Gastroesophageal sphincter (tissue), 4 donors: ENCODE measurements at places on chromosomes 6 and 20.

DNA sequence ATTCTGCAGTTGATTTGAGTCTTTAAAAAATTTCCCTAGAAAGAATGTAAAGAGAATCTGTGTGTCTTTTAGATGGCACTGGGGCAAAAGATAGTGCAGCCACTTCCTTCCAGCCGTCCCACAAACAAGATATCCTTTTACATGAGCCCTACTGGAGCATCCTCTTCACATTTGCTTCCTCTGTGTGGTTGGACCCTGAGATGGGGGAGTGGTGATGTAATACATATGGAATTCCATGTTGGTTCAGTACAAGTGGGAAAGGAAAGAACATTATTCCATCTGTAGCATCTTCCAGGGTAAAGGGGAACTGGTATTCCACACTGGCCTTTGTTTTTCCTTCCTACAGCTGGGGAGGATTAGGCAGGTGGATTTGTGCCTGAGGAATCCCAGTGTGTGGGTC lies 78.9 kb upstream of the ISM1 start:
- ATAC-seq, result no peak

DNA sequence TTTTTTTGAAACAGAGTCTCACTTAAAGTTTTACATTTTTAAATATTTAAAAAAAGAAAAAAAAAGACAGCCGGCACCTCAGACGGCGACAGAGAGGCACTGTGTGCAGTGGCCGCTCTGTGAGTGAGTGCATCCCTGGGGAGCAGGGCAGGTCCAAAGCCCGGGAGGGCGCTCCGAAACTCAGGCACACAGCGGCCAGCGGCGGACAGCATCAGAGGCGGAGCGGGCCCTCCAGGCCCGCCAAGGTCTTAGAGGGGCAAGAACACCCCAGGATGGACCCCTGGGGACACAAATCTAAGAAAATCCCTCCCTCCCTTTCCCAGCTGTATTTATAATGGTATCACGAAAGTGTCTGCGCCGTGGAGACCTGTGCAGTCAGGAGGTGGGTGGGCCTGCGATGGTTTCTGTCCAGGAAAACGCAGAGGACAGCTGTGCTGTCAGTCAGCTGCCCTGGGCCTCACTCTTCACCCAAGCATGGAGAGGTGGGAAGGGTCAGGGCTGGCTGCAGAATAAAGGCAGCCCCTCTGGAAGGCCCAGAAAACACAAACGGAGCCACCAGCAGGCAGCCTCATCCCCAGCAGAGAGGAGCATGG lies 43.8 kb downstream of the TAF4 start:
- no peak for ATAC-seq

GRCh38 chr20:50304501-50304856 lies 113.8 kb downstream of the CEBPB start:
- peak; percentile 11 for ATAC-seq

- no peak for ATAC-seq
Observed at GRCh38 chr6:40398810-40399477, 188.2 kb downstream of the LRFN2 start.

GRCh38 chr6:112289038-112289566 lies 34.7 kb upstream of the LAMA4 start:
- ATAC-seq, result peak; percentile 88

GRCh38 chr6:144500892-144501291 lies 215.8 kb downstream of the UTRN start:
- no peak for ATAC-seq

DNA sequence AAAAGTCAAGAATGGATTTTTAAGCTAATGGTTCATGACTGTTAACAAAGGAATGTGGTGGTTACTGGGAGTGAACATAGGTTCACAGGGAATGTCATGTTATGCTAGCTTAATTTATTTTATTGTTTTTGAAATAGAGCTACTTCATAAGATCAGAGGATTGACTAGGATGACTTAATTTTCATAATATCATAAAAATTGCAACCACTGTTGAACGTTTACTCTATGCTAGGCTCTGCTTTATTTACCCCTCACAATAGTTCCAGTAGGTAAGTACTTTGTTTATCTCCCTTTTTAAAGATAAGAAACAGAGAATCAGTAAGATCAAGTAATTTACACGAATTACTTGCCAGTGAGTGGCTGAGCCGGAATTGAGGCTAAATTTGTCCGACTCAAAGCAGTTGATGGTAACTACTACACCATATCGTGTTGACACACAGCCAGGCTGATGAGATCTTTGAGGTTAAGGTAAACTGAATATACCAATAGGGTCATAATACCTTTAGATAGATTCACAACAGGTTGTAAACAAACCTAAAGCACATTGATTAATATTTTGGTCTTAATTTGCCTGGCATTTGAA lies 194.6 kb upstream of the CITED2 start:
- no peak for ATAC-seq

DNA sequence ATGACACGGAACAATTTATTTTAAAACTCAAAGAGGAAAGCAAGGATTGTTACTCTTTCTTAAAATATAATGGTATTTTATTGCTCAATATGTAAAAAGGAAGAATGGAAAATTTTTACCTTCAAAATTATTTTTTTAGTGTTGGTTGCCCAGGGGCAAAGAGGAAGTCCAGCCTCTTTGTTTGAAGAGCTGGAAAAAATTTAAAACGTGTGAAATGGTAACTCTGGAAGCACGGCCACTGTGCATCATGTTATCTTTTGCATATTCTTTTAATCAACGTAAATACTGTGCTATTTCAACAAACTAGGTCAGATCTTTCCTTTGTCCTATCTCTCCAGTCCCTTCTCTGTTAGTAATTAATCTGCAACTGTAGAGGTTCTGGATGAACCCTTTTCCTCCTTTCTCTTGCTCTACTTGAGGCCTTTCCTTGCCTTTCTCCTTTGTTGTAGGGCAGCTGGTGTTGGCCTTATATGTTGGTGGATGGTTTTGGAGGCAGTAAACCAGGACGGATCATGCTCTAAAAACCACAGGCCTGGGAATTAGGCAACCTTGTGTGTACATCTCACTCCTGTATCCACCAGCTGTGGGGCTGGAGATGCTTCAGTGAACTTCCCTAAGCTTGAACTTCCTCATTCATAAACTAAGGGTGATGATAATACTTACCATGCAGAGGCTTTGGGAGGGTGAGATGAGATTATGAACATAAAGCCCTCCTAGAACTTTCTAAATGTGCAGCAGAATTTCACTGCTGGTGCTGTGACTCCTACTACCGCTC lies 143.3 kb downstream of the PRL start:
- no peak for ATAC-seq

GRCh38 chr6:158344534-158344933 lies 32.3 kb downstream of the TULP4 start:
- no peak for ATAC-seq

- ATAC-seq, result no peak
Observed at GRCh38 chr6:170106906-170107525, 183.9 kb downstream of the DLL1 start.

DNA sequence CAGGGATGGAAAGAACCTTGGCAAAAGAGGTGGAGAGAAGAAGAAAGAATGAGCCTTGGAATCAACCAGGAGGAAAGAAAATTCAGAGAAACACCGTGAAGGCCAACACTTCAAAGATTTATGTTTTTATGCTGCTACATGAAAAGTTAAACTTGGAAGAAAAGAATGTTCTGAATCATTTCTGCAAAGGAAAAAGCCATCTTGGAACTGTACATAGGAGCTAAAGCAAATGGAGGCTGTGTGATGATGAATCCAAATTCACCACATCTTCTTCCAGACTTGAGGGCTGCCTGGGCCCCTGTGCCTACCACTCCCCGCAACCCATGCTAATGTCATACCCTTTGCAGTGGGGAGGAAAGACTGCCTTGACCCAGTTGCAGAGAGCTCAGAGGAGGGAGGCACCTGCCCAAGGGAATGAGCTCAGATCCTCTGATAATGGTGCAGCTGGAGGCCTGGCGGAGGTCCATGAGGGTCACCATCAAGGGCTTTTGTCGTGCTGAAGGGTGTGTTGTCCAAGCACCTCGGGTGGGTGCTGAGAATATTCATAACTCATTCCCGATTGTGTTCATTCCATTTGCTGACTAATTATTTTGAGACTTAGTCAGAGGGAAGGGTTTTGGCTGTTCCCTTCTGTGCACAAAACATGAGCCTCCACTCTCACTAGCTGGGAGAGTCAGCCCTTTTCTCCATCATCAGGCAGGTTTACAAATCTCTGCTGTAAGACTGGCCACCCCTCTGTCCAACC lies 245.8 kb upstream of the JAG1 start:
- peak; percentile 60 for ATAC-seq

GRCh38 chr6:33860706-33861474 lies 57.1 kb upstream of the MLN start:
- ATAC-seq, result no peak

DNA sequence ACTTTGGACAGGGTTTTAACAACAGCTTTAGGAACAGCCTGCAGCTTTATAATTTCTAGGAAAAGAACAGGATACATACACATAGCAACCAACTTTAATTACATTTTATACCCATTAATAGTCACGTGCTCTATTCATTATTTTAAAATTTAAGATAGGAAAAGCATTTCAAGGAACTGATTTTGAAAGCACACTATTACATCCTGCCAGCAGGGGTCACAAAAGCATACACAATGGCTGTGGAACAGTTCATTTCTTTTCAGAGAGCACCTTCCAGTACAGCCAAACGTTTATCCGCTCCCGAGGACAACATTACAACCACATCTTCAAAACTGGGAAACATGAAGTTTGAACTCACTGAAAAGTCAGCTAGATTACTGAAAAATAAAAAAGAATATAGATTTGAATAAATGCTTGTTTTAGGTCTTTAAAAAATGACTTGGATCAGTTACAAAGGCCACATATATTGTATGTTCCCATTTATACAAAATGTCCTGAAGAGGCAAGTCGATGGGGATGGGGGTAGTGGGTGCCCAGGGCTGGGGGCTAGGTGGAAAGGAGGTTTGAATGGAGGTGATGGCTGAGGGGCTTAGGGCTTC lies 104.6 kb upstream of the EXOC2 start:
- ATAC-seq, result peak; percentile 75

DNA sequence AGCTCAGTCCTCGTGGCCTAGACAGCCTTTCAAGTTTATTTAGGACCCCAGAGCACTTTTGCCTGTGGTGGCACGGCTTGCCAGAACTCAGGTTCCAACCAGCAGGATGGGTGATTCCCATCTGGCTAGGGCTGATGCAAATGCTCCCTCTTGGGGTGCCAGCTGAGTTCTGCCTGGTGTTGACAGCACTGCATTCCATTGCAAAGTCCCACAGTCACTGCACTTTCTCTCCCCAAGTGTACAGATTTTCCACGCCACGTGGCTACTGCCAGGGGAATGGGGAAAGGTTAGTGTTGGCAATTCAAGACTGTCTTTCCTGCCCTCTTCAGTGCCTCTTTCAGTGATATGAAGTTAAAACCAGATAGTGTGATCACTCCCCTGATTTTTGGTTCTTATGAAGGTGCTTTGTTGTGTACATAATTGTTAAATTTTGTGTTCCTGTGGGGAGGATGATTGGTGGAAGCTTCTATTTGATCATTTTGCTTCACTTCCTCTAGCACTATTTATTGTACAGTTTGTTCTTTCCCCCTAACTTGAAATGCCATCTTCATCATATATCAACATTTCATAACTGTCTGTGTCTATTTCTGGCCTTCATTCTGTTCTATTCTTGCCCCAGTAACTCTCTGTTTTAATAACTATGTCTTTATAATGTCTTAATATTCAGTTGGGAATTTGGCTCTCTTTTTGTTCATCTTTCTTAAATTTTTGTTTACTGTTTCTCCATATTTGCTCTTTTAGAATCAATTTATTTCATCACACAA lies 86.2 kb downstream of the CFAP61 start:
- peak; percentile 39 for ATAC-seq

- ATAC-seq, result no peak
Observed at GRCh38 chr20:19916531-19917485, 100.4 kb upstream of the NAA20 start.

- ATAC-seq, result peak; percentile 57
Observed at GRCh38 chr6:5968817-5969734, 37.6 kb downstream of the NRN1 start.

DNA sequence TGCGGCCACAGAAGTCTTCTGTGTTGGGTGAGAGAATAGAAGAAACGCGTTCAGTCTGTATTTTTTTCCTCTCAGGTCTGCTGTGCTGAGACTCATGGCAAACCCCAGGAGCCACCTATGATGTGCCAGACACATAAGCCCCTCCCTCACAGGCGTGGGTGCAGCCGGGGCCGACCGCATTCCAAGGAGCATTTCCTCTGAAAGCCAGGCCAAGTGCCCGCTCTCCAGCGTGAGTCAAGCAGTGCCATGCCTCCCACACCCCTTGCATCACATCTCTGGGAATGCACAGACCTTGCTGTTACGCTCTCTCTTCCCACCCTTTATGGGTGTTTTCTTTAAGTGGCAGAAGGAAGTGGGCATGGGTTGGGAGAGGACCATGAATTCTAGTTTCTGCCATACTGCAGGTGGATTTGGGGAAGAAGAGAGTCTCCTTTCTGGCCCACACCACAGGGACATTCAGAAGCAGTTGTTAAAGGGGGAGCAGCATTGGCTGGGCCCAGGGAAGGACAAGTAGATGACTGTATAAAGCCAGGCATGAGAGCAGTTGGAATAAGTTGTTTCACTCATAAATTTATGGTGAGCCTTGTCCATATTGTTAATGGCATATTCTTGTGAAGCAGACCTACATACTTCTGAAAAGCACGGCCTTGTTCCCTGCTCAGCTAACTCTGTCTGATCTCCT lies 37.1 kb upstream of the TFAP2A start:
- no peak for ATAC-seq

- no peak for ATAC-seq
Observed at GRCh38 chr6:102390541-102390940, 997.0 kb downstream of the GRIK2 start.

GRCh38 chr20:19930426-19930825 lies 86.7 kb upstream of the NAA20 start:
- ATAC-seq, result no peak

DNA sequence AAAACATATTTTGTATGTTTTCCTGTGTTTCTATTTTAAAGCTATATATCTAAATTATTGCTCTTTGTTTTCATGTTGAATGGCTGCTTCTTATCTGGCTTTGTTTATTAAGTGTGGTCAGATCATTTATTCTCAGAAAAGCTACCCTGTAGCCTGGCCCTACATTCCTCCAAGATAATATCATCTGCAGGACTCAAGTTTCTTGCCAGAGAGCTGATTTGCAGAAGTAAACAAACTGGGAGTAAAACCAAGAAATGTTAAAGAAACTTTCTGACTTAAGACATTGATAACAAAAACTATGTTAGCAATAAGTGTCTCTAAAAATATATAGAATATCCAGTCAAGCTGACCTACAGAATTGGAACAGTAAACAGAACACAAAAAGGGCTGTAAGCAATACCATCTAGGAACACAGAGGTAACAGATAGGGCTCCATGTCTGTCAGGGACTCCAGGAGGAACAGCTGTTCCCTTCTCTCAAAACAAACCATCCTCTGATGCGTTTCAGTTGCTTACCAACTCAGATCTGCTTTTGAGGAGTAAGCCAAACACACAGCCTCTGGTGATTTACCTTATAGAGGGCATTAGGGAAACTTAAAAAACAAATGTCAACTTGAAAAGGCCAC lies 17.5 kb upstream of the CEP85L start:
- ATAC-seq, result no peak

GRCh38 chr20:45138561-45139300 lies 14.5 kb upstream of the WFDC12 start:
- ATAC-seq, result no peak
